ENCODE measurements at places on chromosomes 2 and 18. TPM values are rescaled to one million over a fixed set of nuclear protein-coding genes. Genes with fewer than 3 reads are reported as not detected.

DNA sequence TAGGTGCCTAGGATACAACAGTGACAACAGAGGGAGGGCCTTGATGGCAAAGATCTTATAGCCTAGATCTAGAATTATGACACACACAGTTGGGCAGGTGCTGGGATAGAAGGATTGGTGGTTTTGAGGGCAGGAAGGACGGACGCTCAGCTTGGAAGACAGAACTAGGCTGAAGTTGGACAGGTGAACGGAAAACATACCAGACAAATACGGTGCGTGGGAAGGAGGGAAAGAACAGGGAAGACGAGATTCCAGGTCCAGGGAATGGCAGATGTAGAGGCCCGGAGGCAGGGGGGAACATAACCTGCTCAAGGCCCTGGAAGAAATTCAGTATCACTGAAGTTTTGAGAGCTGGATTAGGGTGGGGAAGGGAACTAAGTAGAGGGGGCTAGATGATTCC, 40.8 kb downstream of the CRACDL start:
- no peak for DNase-seq

GRCh38 chr2:238506371-238507068, 79.8 kb downstream of the ASB1 start:
- no peak for DNase-seq

Gene ZNF396
- polyA plus RNA-seq: 2.5 TPM

Gene SLC9A4
- polyA plus RNA-seq: not detected

Gene PPP4R1
- polyA plus RNA-seq: 31.1 TPM
